Left ventricle myocardium inferior (tissue), 1 donor: ENCODE measurements at places on chromosomes 13 and 19. TPM values are rescaled to one million over a fixed set of nuclear protein-coding genes. Genes with fewer than 3 reads are reported as not detected.

Gene KLK2
- not detected for total RNA-seq

Gene ZNF490
- total RNA-seq = 4.1 TPM

DNA sequence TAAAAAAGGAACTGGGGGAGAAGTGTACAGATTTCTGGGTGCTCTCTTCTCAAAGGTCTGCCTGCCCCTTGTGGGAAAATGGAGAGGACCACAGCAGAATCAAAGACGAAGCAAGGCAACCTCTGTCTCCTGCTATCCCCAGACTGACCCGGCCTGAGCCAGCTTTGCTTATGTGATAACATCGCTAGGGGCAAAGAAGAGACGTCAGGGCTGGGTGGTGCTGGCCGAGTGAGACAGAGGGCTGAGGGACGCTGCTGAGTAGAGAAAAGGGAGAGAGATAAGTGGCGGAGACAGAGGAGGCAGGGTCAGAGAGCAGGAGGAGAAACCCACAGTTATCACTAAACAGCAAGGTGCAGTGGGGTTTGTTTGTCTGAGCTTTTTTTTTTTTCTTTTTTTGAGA is 4.6 kb upstream of the MUC16 start:
- H3K4me3 ChIP-seq = no peak overlapping the region
- H3K4me1 ChIP-seq = no peaks in the 10 kb centered on the region
- no peak for DNase-seq
- H3K27me3 ChIP-seq = peaks cover 39% of the 10 kb centered on the region
- H3K27ac ChIP-seq = no peak overlapping the region

- H3K27ac ChIP-seq = peak overlapping the region; percentile 14
- DNase-seq = no peak
- no peaks in the 10 kb centered on the region for H3K36me3 ChIP-seq
- H3K27me3 ChIP-seq = no peaks in the 10 kb centered on the region
- no peak overlapping the region for H3K4me3 ChIP-seq
Measured at GRCh38 chr13:59671881-59672280, 491.8 kb downstream of the DIAPH3 start.

- H3K27ac ChIP-seq = no peak overlapping the region
- peaks cover 20% of the 10 kb centered on the region for H3K27me3 ChIP-seq
- H3K4me3 ChIP-seq = no peak overlapping the region
Measured at GRCh38 chr19:4889034-4889815, 13.5 kb downstream of the ARRDC5 start.
